Epithelial cell of prostate (primary cell): ENCODE measurements at places on chromosomes 7 and 10.

DNA sequence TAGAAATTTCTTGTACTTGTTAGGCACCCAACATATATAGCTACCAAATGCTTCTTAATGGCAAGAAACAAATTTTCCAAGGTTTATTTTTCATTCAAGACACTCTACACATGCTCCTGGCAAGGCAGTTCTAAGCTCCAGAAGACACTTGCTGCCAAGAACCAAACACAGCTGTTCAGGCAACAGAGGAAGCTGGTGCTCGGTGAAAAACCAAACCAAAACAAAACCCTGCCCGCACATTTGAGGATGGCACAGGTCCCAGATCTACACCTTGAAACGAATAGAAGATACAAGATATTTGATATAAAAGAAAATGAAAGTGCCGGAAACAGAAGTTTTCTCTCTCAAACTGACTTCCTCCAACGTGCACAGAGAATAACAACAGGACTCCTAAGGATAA, 4.9 kb upstream of the DNTT start:
- no peak for DNase-seq

GRCh38 chr7:33191340-33191739, 62.0 kb downstream of the BBS9 start:
- DNase-seq: no peak

- DNase-seq: no peak
These were observed 435.6 kb upstream of the NPVF start for GRCh38 chr7:25663877-25664276.

DNA sequence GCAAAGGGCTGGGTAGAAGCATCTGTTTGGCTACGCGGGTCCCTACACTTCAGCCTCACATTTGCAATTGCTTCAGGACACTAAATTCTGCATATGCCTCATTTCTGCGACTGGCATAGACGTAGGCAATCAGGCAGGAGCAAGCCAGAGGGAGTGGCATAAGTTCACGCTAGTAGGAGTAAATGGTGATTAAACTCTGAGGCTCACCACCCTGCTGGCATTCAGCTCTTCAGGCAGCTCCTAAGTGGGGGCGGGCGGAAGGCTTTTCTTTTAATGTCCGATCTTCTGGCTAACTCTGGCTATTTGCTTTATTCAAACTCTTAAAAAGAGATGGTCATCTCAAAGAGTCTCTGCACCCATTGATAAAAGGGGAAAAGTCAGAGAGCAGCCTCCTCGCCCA, 45.3 kb downstream of the RGS10 start:
- DNase-seq: no peak

DNA sequence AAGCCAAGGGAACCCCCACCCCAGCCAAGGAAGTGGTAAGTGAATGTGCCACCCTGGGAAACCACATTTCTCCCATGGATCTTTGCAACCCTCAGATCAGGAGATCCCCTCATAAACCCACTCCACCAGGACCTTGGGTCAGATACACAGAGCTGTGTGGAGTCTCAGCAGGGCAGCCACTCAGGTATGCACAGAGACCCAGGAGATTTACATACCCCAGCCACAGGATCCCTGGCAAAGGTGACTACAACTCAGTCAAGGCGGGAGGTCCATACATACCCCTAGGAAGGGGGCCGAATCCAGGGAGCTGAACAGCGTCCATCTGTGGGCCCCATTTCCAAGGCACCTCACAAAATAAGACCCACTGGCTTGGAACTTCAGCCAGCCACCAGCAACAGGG, 293.4 kb downstream of the CTNNA3 start:
- DNase-seq: no peak

- DNase-seq: no peak
These were observed 147.3 kb upstream of the PDE1C start for GRCh38 chr7:32217341-32218153.
